ENCODE measurements at places on chromosomes 4 and X.

DNA sequence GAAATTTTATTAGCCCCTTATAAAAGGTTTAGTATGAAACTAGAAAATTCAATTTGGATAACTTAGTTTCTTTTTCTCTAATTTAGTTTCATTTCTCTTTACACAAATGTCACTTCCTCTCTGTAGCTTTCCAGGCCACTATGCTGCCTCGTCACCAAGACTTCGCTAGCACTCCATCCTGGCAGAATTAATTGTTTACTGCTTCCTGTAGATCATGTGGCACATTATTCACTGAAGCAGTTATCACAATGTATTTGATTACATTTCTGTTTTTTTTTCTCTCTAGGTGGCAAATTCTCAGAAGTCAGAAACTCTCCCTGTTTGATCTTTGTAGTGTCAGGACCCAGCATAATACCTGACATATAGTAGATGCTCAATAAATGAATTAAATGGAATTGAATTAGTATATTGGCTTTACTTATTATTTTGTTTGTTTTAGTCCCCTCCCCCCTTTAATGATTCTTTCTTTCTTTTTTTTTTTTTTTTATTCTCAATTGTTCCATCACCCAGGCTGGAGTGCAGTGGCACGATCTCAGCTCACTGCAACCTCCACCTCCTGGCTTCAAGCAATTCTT is 9.3 kb upstream of the SAT1 start:
- DNase-seq: peak; percentile 15

DNA sequence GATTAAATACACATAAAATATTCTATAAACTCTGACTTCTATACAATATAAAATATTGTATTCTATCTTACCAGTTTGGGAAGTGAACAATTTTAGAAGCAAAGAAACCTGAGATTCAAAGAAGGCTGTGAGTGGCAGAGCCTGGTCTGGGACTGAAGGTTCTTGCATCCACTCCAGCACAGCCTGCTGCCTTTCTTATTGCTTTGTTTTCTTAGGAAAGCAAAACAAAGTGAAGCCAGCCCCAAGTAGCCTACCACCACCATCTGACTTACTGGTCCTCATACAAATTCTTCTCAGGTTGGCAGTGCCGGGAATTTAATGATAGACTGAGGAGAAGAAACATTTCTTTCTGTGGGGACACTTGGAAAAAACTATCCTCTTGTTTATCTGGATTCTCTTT is 129.7 kb upstream of the SMAD1 start:
- no peak for DNase-seq

DNA sequence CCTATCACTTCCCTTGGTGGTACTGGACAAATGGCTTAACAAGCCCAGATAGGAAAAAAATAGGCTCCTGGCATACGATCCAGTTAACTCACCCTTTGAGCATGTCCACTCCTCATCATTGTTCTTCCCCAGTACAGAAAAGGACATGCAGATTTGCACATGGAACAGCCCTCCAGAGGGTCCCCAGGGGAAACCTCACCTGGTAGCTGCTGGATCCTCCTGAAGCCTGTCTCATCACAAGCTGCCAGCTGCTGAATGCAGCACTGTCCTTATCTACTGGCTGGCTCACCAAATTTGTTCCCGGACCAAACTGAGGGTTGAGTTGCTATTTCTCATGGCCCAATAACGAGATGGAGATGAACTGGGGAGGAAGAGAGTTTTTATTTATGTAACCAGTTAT is 49.4 kb downstream of the SERTM2 start:
- DNase-seq: no peak

- DNase-seq: no peak
Measured at GRCh38 chr4:66357316-66357715, 687.0 kb upstream of the EPHA5 start.

GRCh38 chrX:8627796-8628195 is 104.1 kb downstream of the ANOS1 start:
- no peak for DNase-seq

DNA sequence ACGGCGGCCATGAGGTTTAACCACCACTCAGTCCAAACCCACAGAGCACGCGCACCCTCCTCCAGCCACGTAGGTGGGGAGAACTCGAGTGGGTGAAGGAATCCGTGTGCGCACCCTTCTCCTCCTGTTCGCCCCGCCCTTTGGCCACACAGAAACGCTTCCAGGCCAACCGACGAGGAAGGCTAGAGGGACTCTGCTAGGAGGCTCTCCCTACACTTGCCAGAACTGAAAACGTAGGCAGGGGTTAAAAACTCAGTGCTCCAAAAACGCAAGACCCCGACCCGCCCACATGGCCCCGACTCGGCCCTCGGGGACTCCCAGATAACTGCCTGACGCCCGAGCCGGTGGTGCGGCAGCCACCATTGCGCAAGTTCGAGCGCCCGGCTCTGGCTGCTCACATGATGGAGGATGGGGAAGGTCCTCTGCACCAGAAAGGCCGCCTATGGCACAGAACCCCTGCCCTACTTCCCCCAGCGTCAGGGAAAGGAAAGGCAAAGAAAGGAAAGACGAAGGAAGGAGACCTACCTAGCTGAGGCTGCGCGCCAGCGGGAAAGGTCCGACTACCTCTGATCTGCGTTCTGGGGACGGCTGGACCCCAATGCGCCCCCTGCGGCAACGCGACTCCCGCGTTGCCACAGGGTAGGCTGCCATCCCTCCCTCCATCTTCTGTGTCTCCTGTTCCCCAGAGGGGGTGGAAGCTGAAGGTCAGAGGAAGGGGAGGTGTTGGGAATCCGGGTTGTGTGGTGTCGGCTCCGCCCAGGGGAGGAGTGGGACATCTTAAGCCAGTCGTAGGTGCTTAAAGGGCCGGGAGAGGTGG is 201.9 kb upstream of the AGTR2 start:
- no peak for DNase-seq

- no peak for DNase-seq
Measured at GRCh38 chr4:175369087-175369486, 443.0 kb downstream of the GPM6A start.

DNA sequence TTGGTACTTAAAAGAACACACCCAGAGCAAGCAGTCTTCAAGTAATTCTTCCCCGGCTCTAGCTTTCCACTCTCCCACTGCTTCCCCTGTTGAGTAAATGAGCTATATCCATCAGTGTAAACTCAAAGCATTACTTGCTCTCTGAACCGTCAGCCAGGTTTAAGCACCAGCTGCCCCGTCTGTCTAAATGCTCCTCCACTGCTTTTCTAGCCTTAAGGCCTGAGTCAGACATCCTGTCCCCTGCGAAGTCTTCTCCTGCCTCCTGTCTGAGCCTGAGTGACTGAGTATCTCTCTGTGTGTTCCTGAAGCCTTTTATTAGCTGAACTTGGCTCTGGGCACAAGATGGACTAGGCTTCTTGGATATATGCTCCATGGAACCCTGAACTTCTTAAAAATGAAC is 205.1 kb downstream of the STK32B start:
- no peak for DNase-seq

DNA sequence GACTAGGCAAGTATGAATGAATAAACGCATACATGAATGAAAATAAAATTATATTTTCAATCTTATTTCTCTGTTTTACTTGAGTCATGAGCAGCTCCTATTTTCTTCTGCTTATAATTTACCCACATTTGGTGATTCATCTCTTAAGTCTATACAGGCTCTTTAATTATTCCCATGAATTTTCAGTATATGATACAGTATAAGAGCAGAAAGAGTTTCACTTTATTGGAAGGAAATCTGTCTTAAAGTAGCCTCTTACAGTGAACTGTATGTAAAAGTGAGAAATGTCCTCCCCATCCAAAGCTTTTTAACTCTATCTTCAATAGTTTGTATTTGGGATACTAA is 50.8 kb downstream of the TMEM165 start:
- no peak for DNase-seq

DNA sequence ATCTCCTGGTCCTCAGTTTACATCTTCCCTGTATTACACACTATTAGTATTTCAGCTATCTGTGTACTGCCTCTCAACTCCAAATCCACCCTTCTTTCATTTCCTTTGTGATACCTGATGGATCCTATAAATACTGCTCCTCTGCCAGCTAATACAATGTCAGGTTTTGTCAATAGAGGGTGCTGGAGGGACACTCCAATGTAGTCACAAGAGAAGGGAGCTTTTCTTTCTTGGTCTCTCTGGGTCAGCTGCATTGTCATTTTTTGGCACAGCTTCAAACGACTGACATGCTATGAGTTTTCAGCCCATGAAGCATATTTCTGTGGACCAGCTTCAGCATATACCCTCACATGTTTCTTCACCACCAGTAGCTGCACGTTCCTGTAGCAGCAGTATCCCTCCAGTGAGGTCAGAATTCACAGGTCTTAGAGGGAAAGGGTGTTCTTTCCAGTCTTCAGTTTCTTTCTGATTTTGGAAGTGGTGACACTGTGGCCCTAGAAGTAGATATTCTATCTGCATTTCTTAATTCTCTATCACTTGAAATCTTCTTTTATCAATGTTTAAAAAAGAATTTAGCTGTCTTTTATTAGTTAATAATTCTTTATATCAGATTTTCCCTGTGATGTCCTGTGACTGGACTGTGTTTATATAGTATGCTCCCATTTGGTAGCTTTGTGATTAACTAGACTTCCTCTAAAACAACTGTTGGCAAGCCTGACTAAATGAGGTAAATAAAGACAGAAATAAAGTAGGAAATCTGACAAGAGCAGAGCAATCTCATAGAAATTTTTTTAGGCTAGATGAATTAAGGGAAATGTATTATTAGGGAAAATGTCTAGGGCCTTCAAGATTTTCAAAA is 60.6 kb downstream of the GABRA2 start:
- no peak for DNase-seq

DNA sequence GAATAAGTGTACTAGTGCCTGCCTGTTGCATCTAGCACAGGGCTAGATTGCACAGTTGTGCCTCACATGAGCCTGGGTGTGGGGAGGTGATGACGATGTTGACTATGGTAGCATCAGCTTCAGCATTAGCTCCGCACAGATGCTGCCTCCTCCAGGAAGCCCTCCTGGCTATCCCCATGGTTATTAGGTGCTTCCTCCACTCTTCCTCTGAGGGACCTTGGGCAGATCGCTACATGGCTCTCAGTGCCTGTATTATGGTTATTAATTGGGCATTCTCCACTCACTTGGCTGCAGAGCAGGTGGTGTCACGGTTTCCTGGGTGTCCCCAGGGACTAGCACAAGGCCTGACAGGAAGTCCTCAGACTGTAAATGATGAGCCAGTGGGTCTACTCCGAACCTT is 325.6 kb downstream of the ARHGAP10 start:
- no peak for DNase-seq

DNA sequence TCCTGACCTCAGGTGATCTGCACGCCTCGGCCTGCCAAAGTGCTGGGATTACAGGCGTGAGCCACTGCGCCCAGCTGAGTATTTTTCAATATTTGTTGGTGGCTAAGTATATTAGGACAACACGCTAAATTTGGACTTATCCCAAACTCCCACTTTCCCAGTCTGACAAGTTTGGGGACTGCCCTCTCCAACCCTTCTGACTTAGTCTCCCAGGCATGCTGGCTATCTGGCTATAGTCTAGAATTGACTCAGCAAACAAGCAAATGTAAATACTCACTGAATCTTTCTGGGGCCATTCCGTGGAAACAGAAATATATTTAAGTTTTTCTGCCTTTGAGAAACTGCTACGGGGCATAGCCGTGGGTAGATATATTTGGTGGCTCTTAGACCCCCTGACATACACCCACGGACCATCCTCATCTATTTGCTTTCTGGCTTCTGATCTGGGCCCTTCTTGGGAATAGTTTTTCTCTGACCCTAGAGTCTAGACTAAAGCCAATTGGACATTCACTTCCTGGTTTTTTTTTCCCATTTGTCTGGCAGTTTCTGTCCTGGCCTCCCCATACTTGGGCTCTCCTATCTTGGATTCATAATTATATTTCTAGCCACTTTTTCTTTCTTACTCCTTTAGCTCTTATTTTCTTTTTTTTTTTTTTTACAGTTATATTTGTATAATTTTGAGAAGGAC is 11.3 kb upstream of the DOCK11 start:
- DNase-seq: no peak

DNA sequence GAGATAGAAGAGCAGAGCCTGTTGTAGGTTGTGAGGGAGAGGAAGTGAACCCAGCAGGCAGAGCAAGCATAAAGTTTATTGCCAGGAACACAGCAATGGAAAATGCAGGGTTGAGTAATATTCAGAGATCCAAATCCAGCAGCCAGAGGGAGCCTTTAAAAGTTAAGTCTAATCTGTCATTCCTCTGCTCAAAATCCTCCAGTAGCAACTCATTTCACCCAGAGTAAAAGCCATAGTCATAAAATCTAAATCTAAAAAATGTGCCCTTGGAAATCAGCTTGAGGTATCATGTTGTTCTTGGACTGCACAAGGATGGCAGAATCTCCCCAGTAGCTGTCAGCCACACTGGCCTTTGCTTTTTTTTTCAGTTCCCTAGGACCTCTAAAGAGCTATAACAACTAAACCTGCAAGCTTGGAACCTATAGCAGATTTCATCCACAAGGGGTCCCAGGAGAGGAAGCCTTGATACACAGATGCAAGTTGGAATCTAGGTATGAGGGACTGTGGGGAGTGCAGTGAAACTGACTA is 62.9 kb upstream of the FRAS1 start:
- no peak for DNase-seq

- no peak for DNase-seq
Measured at GRCh38 chr4:169061386-169061785, 51.3 kb upstream of the CBR4 start.

- no peak for DNase-seq
Measured at GRCh38 chrX:27057883-27058282, 405.3 kb downstream of the PPP4R3C start.

- no peak for DNase-seq
Measured at GRCh38 chr4:99586322-99586721, 11.7 kb downstream of the MTTP start.

DNA sequence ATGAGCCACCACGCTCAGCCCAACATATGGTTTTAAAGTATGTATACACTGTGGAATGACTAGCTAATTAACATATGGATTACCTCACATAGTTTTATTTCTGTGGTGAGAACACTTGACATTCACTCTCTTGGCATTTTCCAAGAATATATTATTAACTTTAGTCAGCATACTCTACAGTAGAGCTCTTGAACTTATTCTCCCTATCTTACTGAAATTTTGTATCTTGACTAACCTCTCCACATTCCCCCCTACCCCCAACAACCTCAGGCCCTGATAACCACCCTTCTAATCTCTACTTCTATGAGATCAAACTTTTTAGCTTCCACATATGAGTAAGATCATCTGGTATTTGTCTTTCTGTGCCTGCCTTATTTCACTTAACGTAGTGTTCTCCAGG is 38.6 kb upstream of the AGA start:
- DNase-seq: no peak

DNA sequence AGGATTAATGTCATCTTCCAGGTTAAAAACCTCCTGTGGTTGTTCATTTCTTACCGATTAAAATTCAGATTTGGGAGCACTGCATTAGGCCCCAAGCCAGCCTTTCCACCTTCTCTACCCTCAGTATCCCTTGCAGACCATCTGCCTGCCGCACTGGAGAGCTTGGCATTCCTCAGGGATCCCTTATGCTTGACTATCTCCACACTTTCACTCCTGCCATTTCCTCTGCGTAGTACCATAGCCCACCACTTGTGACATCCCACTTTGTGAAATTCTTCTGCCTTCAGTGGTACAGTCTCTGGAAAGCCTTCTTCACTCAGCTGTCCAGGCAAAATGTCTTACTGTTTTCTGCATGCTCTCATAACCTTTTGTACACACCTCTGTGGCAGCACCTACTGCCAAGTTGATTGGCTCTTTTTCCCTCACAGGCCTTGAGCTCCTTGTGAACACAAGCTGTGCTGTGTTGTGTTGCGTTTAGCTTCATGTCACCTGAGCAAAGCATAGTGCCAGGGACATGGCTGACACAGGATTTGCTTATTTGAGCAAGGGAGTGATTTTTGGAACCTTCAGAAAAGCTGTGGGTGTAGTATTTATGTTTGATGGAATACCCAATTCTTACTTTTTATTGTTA is 156.4 kb downstream of the ARX start:
- no peak for DNase-seq

- DNase-seq: no peak
Measured at GRCh38 chrX:30910124-30910860, 21.2 kb upstream of the TAB3 start.

Measured in activated CD4-positive, alpha-beta T cell treated with anti-CD3 and anti-CD28 coated beads, Interleukin-2, amount 50 U/mL, for 48 hours (primary cell).